Frontal cortex (tissue), 4 donors: ENCODE measurements at places on chromosomes 6 and 20. TPM values are rescaled to one million over a fixed set of nuclear protein-coding genes. Genes with fewer than 3 reads are reported as not detected.
A peak's percentile ranks its signal among the peaks of the same experiment; 100 is the strongest.

The APOBEC2 gene
- total RNA-seq, result not detected

The MUCL3 gene
- total RNA-seq, result not detected

The IL17A gene
- total RNA-seq, result not detected

DNA sequence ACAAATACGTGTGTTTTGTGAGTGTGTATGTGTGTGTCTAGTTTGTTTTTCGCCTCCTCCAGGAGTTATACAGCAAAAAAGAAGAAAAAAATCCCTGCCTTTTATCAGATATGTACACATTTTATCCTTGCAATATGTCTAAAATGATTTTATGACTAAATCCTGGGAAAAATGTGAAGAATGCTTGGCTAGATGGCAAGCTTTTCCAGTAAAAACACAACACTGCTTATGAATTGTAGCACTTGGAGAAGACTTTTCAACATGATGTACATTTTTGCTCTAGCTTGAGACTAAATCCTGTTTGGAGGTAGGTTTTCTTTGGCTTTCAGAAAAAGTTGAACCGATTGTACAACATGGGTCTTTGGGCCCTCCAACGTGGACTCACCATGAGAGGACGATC, 160.2 kb downstream of the GMPR start:
- no peak for DNase-seq

DNA sequence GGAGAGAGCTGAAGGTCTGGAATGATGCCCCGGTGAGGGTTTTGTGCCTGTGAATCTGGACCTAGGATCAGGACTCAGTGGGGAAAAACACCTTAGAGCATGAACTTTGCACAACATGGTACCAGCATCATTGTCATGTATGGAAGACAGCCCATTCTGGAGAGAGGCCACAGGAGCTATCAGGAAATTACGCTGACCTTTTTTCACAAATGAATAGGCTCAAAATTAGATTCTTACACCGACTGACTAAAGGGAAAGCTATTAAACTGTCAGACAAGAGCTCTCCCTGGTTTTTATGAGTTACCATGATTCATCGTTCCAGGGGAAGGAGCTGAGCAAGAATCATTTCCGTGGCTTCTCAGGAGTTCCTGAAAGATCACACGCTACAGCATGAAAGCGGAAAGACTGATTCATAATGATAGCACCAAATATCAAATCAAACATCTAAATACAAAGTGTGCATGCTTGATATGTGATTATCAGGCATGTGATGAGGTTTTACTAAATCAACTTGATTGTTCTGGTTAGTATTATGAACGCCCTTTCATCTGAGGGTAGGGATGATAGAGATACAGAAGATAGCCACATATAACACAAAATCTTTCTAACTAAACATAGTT, 224.9 kb upstream of the SMLR1 start:
- no peak for DNase-seq

The CST2 gene
- total RNA-seq, result not detected

DNA sequence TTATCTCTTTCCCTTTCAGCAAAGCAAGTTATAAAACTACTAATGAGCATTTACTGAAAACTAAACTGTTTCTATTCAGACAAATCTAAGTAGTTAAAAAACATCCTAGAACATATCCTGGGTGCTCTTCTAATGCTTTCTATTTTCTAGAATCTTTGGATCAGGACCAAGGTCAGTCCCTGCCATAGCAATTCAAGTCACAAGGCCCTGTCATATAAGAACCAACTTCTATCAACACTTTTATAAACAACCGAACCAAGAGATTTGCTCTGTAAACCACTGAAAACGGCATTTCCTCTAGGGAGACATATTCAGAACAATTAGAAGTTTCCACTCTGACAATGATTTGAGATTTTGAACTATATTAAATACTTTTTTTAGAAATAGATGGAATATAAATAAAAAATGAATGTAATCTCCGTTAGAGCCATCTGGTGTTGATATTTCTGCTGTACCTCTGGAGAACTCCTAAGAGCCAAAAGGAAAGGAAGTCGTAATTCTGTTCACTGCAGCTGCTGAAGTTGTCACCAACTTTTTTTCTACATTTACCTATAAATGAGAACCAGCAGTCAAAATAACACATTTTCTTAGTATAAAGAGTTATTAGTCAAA, 51.4 kb upstream of the LGSN start:
- no peak for DNase-seq

DNA sequence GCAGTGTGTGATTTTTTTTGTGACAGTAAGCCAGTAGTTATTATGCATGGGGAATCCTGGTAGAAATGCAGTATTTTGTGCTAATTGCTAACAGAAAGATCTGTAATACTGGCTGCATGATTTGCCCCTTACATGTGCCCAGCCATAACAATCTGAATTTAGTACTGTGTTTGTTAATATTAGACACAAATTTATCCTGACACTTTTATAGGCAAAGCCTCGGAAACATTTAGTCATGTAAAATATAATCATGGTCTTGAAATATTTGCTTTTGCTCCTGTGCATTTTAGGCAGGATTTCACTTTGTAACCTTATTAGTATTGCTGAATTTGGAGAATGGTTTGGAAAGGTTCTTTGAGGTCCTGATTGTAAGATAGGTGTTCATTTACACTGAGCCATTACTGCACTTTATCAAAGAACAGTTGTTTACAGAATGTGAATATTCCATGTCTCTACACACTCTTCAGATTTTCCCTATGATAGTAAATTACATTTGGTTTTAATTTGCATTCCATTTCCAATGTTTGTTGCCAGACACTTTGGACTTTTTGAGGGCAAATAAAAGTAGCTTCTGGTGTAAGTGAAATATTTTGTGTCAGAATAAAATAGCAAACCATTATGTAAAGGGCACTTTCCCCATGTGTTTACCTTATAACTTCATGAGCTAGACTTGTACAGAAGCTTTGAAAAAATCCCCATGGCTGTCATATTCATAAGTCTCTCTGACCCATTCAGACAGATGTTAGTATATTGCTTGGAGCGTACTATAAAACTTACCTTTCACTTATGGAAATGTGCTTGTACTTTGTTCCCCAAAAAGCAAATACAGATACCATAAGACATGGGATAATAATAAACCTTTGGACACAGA, 349.9 kb downstream of the ARHGAP18 start:
- DNase-seq, result no peak

GRCh38 chr6:163756079-163756478, 341.6 kb downstream of the QKI start:
- DNase-seq, result no peak

DNA sequence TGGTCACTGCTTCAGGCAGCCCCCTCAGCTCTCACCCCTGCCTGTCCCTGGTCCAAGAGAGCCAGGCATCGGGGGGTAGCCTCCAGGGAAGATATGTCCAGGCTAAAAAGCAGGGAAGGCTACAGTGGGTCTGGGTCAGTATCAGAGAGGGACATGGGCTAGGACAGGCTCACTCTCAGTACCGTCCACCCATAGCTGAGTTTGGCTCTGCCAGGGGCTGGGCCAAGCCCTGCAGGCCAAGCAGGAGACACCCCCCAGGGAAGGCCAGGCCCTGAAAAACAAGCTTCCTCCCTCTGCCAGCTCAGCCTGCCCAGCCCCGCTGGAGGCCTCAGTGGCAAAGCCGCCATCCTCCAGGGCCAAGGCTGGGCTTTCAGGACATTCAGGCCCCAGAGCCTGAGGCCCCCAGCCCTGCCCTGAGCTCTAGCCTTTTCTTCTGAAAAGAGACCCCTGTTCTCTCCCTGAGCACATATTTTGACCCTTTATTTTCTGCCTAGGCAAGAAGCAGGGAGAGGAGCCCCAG, 28.6 kb upstream of the TGM2 start:
- DNase-seq, result no peak

DNA sequence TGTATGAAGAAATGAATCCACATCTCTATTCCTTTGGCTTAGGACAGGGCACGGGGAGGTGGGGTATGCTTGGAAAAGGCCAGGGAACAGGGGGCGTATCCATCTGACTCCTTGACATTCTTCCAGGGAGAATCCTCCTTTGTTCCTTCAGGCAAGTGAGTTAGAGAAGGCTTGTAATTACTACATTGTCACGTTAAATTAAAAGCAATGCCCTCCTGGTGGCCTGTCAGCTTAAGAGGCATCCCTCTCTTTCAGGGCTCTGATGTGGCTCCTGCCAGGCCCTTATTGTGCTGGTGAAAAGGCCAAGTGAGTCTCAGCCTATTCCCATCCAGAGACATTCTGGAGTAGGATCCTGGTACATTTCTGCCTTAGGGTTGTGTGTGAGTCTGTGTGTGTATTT, 128.3 kb downstream of the FOXA2 start:
- DNase-seq, result no peak

DNA sequence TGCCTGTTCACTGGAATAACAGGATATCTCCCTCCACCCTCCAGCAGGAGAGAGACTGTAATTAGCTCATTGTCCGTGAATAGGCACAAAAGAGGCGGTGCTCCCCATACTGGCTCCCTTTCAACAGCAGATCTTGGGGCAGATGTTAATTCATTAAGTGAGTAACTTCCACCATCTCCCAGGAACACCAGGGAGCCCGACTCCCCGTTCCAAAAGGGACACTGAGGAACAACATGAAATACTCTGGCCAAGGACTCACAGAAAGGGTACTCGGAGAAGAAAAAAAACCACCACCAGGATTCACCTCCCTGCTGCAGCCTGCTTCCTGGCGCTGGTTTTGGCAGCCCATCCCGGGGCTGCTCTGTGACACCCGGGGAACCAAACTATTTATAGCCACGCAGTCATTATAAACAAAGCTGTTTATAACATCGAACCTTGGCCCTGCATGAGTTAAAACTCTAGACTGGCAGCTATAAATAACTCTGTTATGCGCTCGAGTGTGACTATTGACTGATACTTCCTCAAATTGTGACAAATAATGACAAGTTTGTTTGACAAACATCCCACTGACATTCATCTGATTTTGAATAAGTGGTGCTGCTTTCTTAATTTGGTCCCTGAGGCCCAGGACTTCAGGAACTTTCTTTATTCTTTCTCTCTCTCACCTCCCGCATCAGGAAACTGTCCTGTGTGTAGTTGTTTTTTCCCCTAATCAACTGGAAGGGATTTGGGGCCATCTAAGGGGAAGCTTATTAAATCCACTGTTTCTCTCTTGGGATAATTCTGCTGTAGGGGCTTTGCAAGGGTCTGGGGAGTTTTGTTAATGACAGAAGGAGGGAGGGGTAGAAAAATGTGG, 521.6 kb downstream of the CD83 start:
- DNase-seq, result peak; percentile 3

The TFAP2B gene
- total RNA-seq, result not detected

The TMEM244 gene
- total RNA-seq, result 1.2 TPM

The LHFPL5 gene
- total RNA-seq, result 0.82 TPM

The PIM1 gene
- 20.4 TPM for total RNA-seq

DNA sequence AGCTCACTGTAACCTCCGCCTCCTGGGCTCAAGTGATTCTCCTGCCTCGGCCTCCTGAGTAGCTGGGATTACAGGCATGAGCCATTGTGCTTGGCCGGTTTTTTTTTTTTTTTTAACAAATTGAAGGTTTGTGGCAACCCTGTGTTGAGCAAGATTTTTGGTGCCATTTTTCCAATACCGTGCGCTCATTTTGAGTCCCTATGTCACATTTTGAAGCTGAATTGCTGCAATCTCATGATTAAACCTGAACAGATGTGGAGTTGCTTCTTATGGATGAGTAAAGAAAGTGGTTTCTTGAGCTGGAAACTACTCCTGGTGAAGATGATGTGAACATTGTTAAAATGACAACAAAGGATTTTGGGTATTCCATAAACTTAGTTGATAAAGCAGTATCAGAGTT, 16.6 kb downstream of the SASH1 start:
- no peak for DNase-seq

DNA sequence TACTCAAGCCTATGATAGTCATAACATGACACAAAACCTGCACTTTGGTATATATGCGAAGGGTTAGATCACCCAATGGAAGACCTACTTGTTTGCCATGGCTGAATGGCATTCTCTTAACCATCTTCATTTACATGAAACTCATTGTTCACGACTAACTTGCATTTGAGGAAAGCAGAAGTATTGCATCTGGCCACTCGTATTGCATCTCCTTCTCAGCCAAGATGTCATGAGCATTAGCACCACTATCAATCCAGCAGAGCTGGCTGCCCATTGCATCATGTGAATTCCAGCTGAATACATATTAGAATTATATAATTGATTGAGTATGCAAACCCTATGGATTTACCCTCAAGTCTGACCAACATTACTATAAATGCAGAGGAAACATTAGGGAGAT, 390.2 kb downstream of the LAMA2 start:
- no peak for DNase-seq

DNA sequence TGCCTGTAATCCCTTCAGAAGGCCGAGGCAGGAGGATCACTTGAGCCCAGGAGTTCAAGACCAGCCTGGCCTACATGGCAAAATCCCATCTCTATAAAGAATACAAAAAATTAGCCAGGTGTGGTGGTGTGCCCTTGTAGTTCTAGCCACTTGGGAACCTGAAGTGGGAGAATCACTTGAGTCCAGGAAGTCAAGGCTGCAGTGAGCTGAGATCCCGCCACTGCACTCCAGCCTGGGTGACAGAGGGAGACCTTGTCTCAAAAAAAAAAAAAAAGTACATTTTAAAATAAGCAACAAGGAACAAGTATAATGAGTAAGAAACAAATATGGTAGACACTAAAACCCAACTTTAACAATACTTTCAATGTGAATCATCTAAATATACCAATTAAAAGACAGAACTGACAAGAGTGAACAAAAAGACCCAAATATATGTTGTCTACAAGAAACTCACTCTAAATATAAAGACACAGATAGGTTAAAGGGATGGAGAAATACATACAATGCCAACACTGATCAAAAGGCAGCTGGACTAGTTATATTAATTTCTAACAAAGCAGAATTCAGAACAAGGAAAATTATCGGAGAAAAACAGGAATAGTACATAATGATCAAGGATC, 37.7 kb downstream of the RANBP9 start:
- no peak for DNase-seq

GRCh38 chr20:59253325-59253724, 47.1 kb upstream of the EDN3 start:
- DNase-seq, result no peak

The NOTCH4 gene
- 5.3 TPM for total RNA-seq

DNA sequence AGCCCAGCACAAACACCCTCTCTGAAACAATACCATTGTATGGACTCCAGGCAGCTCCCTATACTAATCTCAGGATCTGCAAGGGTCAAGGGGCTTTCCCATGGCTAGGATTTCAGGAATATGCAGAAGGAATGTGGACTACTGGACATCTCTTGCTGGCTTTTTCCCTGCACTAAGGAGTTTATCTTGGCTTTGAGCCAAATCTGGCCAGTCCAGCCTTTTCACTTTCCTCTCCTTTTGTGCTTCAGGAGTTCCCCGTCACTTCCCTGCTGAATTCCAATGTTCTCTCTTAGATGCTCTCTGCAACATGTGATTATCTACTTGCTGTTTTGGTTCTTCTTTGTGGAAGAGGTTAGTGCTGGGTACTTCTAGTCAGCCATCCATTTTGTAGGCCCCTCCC, 568.2 kb downstream of the HDGFL1 start:
- DNase-seq, result no peak

GRCh38 chr6:3585320-3585935, 128.6 kb upstream of the SLC22A23 start:
- DNase-seq, result no peak

The ADGRB3 gene
- 158 TPM for total RNA-seq

GRCh38 chr6:25202504-25202903, 76.7 kb upstream of the CARMIL1 start:
- no peak for DNase-seq

GRCh38 chr6:161647234-161647633, 373.4 kb upstream of the AGPAT4 start:
- DNase-seq, result no peak

The HEBP2 gene
- total RNA-seq, result 4.9 TPM

The PTCHD4 gene
- 28.1 TPM for total RNA-seq

GRCh38 chr6:43308101-43308989, at the start of gene CRIP3:
Gene CRIP3, minus strand, starts transcription at chr6:43308826. Its CDS starts 34 bp downstream, at chr6:43308792.
- DNase-seq, result no peak

GRCh38 chr20:62792182-62792939, 3.9 kb upstream of the MRGBP start:
- no peak for DNase-seq
